ENCODE measurements at places on chromosomes 7 and 10. TPM values are rescaled to one million over a fixed set of nuclear protein-coding genes. Genes with fewer than 3 reads are reported as not detected.

- no peak for DNase-seq
Measured at GRCh38 chr10:61481597-61481996, 28.4 kb upstream of the TMEM26 start.

DNA sequence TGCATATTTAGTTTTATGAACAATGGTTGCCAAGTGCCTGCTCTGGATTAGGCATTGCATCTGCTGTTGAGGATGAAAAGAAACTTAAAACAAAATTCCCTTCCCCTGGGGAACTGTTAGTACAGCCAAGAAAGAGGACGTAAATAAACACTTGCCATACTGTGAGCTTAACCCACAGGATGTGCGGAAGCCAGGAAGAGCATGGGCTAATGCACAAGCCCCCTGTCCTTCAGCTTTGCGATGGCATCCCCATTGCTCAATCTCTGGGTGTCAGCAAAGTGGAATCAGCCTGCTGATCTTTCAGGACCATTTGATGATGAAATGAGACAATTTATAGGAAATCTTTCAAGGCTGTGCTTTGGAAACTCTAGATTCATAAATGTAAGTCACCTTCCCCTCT lies 399.9 kb upstream of the IGFBP3 start:
- peak; percentile 32 for DNase-seq

GRCh38 chr10:17062493-17062892 lies 67.1 kb downstream of the CUBN start:
- peak; percentile 81 for DNase-seq

- DNase-seq: no peak
Measured at GRCh38 chr10:75034131-75034512, 77.3 kb upstream of the SAMD8 start.

GRCh38 chr10:88598055-88598454 lies 11.5 kb downstream of the LIPJ start:
- DNase-seq: no peak

- DNase-seq: no peak
Measured at GRCh38 chr7:17772581-17773288, 167.6 kb downstream of the SNX13 start.

The CTBP2 gene
- total RNA-seq: 43.6 TPM

- DNase-seq: no peak
Measured at GRCh38 chr7:99392659-99393354, 15.6 kb downstream of the PDAP1 start.

DNA sequence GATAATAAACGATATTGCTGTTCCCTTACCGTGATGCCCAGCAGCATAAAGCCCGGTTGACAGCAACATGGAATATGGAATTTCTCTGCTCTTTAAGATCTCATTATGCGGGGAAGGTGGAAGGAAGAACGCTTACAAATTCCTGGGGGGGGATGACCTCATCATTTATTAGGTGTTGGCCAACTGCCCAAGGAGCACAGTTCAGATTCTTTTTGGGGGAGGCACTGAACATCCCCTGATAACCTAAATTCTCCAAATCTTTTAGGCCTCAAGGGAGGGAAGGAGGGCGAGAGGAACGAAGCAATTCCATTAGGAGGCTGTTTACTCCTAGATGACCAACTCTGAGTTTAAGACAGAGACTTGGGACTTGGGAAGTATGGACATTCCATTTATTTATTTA lies 5.2 kb upstream of the COL26A1 start:
- no peak for DNase-seq

DNA sequence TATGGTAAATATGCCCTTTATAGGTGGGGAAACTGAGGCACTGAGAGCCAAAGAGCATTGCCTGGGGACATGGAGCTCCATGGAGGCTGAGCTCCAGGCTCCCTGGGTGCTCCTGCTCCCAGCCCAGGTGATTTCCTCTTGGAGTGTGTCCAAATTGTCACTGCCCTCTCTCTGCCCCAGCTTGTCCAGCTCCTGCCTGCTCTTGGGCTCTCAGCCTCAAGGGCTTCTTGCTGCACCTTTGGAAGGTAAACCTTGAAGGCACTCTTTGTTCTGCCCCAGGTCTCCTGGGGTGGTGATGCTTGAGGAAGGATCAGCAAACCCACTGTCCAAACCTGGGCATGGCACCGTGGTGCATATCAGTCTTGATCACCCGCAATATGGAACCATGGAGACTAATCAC lies 166.1 kb downstream of the RPS24 start:
- no peak for DNase-seq

The IPMK gene
- total RNA-seq: 3.9 TPM

- DNase-seq: peak; percentile 42
Measured at GRCh38 chr7:37912756-37913155, 3.9 kb downstream of the SFRP4 start.

DNA sequence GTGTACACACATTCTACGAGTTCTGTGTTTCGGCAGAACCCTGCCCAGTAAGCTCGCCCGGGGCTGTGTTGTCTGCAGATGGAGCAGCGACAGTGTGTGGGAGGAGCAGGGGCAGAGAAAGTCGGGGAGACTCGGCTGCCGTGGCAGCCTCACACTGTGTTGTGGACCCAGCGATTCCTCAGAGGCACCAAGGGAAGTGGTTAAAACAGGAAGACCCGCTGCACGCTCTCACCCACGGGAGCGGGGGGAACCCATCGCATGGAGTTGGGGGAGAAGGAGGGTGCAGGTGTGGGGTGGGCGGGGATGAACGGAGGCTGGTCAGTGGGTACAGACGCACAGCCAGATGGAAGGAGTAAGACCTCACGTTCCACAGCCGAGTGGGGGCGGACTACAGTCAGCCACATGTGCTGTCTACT lies 250.2 kb downstream of the ELFN1 start:
- DNase-seq: no peak

- no peak for DNase-seq
Measured at GRCh38 chr7:2151237-2151636, 81.5 kb downstream of the MAD1L1 start.

DNA sequence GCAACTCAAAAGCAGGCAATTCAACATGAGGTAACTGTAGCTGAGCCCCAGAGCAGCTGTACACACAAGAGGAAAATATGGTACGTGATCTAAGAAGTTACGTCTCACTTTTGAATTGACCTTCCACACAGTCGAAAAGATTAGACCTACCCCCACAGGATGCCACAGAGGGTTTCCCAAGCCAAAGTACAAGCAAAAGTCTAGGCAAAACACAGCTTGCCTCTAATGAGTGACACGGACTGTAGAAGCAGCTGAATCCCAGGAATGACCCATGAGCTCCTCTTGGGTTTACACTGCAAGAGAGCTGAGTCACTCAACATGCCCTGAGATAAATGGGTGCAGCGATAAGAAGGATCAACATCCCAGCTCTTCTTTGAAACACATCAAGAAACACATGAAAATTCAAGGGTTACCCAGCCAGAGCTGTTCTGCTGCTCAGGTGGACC lies 9.8 kb downstream of the CREB3L2 start:
- peak; percentile 87 for DNase-seq

The CRYGN gene
- 0.17 TPM for total RNA-seq

The STEAP4 gene
- not detected for total RNA-seq

GRCh38 chr7:91039033-91039432 lies 225.2 kb upstream of the FZD1 start:
- DNase-seq: no peak

The NACAD gene
- total RNA-seq: 3.2 TPM

- peak; percentile 38 for DNase-seq
Measured at GRCh38 chr7:32289651-32290414, 200.3 kb downstream of the LSM5 start.

The RPEL1 gene
- 0.06 TPM for total RNA-seq

- no peak for DNase-seq
Measured at GRCh38 chr7:102320601-102321350, 34.1 kb downstream of the SH2B2 start.

The DUSP5 gene
- 9.9 TPM for total RNA-seq

DNA sequence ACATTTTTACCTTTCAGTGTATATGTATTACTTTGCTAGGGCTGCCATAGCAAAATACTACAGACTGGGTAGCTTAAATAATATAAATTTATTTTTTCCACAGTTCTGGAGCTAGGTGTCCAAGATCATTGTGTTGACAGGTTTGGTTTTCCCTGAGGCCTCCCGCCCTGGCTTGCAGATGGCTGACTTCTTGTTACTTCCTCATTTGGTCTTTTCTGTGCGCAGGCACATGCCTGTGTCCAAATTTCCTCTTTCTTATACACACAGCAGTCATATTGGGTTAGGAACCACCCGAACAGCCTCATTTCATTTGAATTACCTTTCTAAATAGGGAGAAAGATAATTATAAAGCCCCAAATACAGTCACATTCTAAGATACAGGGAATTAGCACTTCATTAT lies 521.6 kb upstream of the SORCS1 start:
- no peak for DNase-seq

The CALHM3 gene
- not detected for total RNA-seq

GRCh38 chr7:45267262-45267661 lies 109.7 kb downstream of the RAMP3 start:
- no peak for DNase-seq

The FUOM gene
- total RNA-seq: 0.80 TPM

- DNase-seq: no peak
Measured at GRCh38 chr7:155532792-155533119, 13.6 kb downstream of the CNPY1 start.

- DNase-seq: peak; percentile 90
Measured at GRCh38 chr7:153567426-153567825, 484.8 kb upstream of the DPP6 start.

GRCh38 chr7:44143646-44144250 lies 2.6 kb upstream of the MYL7 start:
- DNase-seq: no peak

DNA sequence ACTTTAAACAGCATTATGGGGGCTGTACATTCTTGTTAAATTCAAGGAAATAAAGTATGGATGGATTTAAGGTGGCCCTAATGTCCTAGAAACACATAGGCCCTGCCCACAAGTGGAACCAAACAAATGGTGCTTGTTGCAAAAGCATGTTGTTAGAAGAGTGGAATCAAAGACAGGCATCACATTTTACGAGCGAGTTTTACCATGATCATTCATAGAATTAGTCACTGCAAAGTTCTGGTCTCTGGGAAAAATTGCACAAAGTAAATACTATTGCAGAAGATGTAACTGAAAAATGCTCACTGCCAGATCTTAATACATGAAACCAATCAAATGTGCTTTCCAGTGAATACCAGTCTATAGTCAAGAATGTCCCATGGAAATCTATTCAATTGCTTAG lies 677.1 kb downstream of the PARD3 start:
- DNase-seq: no peak

- DNase-seq: no peak
Measured at GRCh38 chr10:92845921-92846320, 2.4 kb upstream of the EXOC6 start.

DNA sequence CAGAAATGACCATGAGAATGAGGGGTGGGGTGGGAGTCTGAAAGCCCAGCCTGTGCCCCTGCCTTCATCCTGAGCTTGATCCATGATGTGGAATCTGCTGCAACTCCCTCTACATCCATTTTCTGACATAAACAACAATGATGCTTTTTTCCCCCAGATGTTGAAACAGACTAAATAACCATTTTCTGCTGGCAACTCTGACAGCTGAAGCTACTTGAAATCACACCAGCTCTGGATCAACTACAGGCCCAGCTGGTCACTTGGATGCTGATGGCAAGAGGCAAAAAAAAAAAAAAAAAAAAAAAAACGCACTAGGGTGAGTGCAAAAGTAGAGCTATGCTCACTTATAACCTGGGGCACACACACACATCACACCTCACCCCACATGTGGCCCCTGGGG lies 74.2 kb downstream of the FAM107B start:
- DNase-seq: no peak

The ENO4 gene
- total RNA-seq: 0.80 TPM

The VAX1 gene
- 1.0 TPM for total RNA-seq

The SEMA3C gene
- 123 TPM for total RNA-seq

The ZCCHC24 gene
- 4.3 TPM for total RNA-seq

DNA sequence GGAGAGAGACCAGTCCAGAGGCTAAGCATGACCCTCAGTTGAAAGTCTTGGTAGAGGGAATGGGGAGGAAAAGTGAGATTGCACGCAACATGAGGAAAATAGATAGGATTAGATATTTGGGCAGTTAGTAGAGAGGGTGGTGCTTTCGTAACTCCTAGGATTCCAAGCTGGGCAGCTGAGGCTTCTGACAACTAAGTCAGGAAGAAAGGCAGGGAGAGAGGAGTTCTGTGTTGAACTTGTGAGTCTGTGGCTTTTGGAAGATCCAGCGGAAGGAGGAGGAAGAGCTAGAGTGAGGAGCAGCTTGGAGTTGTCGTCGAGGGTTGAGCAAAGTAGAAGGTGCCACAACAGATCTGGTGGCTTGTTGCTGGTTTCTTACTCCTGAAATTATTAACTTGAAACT lies 21.8 kb downstream of the CUL1 start:
- no peak for DNase-seq

- no peak for DNase-seq
Measured at GRCh38 chr10:52951824-52952223, 179.2 kb upstream of the MBL2 start.

DNA sequence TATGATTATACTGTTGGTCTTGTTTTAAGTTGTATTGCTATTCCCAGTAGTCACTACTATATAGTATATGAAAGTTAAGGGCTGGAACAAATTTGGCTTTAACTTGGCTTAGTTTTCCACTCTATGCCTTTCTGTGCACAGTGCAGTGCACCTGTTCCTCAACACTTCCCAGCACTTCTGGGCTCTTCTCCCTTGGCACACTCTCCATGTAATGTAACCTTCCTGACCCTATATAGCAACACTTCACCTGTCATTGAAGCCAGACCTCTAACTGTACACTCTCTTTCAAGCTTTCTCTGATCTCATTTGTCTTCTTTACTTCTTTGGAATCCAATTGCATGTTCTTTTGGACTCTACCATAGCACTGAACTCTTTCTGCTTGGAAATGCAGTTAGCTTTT lies 83.9 kb upstream of the SMIM30 start:
- no peak for DNase-seq

The GATAD1 gene
- 17.6 TPM for total RNA-seq

- no peak for DNase-seq
Measured at GRCh38 chr10:75226656-75227055, 9.1 kb downstream of the COMTD1 start.

GRCh38 chr10:59847326-59847725 lies 59.0 kb downstream of the CCDC6 start:
- no peak for DNase-seq

GRCh38 chr10:27448921-27449320 lies 55.2 kb upstream of the RAB18 start:
- DNase-seq: peak; percentile 69
